Stimulated activated CD8-positive, alpha-beta memory T cell treated with anti-CD3 and anti-CD28 coated beads, Interleukin-15, amount 100 ng/mL, for 1 hour (primary cell): ENCODE measurements at places on chromosomes 3 and 15.

GRCh38 chr3:10505050-10505790 lies at the start of gene ATP2B2:
Gene ATP2B2 (minus strand): TSS chr3:10505586. CDS start chr3:10449543, 56,043 bp downstream.
- DNase-seq: no peak

DNA sequence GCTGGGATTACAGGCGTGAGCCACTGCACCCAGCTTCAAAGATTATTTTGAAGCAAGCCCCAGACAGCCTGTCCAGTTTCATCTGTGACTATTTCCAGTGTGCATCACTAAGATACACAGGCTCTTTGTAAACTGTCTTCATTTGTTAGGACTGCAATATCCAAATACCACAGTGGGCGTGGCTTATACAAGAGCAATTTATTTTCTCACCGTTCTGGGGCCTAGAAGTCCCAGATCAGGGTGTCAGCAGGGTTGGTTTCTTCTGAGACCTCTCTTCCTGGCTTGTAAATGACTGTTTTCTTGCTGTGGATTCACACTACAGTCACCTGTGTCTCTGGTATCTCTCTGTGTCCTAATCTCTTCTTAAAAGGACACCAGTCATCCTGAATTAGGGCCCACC lies 59.7 kb downstream of the RLBP1 start:
- DNase-seq: no peak

- no peak for DNase-seq
Observed at GRCh38 chr3:24500806-24501205, 6.2 kb upstream of the THRB start.

DNA sequence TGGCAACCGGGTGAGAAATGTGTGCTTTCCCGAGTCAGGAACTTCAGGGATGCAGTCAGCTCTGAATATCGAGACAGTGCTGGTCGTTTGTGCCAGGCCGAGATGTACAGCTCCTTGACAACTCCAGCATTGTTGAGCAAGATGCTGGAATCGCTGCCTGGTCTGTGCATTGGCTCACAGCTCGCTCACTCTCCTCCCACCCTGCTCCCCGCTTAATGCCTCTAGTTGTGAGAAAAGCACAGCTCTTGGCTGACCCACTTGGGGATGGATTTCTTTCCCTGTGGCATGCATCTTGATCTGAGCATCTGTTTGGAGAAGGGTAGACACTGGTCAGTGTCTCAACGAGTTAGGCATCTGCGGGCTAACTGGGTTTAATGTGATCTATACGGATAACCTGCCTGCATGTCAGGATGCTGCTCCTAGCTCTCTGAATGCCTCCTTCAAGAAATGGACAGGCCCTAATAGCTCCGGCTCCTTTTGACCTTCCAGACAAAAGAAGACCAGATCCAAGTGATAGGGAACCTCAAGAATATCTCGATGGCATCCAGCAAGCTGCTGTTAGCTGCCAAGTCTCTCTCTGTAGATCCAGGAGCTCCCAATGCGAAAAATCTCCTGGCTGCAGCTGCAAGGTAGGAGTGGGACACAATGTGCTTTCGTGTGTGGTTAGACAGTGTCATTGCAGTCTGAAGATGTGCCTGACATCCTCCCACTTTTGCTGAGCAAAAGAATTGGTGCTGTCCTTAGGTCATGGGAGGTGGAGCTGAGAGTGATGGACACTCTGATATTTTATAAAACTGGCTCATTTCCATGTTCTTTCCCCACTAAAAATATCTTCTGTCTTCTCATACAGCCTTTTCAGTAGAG lies 302.2 kb upstream of the TPM1 start:
- DNase-seq: no peak

- DNase-seq: no peak
Observed at GRCh38 chr3:165133188-165133899, 55.0 kb upstream of the SI start.
